ENCODE measurements at places on chromosomes 1 and 21.

DNA sequence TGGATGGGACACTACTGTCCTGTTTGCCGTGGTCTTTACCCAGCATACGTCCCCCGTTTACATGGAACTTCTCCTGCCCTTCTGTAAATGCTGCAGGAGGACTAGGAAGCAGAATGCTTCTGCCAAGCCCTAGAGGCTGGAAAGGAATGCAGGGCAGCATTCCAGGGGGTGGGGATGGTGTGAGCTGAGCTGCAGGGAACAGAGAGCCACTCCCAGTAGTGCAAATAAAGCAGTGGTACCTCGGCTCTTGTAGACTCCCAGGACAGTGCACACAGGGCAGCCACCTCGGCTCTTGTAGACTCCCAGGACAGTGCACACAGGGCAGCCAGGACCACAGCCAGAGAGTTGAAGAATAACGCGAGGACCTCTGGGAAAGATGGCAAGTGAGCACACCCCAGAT is 35.4 kb downstream of the PTPRU start:
- DNase-seq = no peak

DNA sequence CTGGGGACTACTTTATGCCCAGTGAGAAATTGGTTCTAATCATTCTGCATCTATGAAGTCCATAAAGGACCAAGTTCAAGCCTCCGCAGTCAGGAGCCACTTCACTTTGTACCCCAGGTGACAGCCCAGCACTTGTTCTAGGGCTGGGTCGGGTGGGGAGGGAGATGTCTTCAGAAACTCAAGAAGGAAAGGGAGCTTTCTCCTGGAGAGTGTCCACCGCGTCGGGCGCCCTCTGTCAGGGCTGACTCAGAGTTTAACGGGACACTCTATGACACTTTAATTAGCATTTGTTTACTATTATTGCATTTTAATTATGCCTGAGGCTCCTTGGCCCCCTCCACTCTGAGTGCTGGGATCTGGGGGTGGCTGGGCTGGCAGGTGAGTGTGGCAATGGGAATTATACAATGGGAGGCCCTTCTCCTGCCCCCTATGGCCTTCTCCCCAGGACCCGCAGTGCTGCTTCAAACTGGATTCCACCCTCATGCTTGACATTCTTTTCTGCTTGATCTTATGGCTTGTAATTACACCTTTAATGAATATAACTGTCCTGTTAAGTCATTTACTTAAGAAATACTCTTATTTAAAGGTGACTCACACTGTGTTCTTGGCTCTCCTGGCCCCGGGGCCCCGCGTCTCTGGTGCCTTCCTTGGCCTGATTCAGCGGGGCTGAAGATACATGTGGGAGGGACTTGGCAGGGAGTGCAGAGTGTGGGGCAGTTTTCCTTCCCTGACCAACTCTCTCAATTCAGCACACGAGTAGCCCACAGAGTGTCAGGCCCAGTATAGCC is 136.6 kb downstream of the PLXNA2 start:
- no peak for DNase-seq

DNA sequence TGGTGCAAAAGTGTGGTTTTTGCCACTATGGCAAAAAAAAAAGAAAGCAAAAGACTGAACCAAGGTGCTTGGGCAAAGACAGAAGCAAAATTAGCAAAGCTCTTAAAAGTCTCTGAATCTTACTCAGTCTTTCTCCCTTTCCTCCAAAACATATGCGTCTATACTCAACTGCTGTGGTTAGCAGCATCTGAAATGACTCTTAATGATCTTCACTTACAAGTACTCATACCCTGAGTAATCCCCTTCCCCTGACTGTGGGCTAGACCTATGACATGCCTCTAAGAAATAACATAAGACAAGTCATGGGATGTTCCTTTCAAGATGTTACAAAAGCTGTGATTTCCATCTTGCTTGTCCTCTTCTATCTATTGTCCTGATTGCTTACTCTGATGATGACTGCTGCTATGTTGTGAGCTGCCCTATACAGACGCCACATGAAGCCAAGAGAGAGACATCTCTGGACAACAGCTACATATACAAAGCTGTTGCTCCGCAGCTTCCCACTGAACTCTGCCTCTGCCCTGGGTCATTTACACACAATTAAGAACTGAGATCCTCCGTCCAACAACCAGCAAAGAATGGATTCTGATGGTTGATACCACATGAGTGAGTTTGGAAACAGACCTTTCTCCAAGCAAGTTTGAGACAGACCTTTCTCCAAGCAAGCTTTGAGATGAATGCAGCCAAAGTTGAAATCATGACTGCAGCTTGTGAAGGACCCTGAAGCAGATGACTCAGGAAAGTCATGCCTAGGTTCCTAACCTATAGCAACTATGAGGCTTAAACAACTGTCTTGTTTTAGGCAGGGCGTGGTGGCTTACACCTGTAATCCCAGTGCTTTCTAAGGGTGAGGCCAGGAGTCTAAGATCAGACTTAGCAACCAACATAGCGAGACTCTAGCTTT is 55.2 kb downstream of the PUM1 start:
- DNase-seq = no peak

- no peak for DNase-seq
These were observed 28.0 kb upstream of the SMPDL3B start for GRCh38 chr1:27906759-27907158.

- DNase-seq = no peak
These were observed 10.2 kb downstream of the MACF1 start for GRCh38 chr1:39214714-39214997.

DNA sequence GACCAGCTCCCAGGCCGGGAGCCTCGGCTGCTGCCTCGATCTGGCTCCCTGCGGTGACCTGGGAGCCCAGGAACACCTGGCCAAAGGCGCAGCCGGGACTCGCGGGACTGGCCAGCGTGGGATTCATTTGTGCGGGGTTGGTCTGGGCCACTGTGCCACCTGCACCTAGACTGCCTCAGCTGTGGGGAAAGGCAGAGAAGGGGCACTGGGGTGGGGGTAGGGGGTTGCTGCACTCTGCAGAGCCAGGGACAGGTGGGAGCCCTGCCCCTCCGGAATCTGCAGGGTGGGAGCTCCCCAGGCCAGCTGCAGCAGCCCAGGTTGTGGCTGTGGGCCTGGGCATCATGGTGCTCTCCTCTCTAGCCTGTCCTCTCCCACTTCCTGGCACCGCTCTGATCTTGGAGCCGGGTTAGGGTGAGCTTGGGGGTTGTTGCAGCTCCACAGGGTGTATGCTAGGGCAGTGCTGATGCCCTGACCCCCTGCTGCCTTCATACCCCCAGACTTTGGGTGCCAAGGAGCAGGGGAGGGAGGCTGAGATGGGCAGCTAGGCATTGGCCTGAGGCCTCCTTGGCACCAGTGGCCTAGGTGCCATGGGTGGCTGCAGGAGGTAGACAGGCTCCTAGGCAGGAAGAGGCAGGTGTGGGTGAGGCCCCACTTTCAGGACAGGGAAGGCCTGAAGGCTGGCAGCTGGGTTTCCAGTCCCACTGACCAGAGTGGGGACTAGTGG is 57.5 kb upstream of the ETV3 start:
- no peak for DNase-seq

DNA sequence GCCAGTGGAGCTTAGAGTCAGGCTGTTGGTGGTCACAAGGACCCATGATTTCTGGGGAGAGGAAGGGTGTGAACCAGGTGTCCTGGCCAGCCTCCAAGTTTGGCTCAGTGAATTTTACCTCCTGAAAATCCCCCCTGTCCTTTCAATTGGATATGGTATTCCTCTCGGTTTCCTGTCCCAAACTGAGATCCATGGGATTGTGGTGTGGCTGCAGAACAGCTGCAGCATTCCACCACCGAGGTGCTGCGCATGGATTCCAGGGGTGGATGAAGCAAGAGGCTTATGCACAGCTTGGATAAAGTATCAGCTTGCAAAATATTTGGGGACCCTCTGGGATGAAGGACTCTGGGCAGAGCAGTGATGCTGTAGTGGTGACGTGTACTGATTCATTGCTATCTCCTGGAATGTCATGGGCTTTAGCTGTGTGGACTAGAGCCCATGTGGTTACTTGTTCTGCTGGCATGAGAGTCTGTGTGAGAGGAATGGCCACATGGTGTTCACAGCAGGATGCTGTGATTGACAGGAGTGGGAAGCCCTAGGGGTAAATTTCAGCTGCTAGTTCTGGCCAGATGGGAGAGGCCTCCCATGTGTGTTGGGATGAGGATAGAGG is 148.7 kb upstream of the SPAG17 start:
- DNase-seq = no peak

DNA sequence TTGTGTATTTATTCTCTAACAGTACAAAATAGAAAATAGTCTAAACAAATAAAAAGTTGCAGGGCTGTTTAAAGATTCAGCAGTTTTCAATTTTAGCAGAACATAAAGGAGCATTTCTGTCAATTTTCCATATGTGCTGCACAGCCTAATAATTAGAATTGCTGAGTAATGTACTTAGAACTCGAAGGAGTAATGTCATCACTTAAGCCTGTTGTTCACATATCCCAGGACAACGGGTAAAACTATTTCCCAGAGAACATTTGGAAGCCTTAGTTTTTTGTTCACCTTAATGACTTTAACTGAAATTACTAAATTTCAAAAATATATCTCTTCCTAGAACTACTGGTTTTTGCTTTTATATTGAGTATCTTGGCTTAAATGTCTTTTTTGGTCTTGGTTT is 81.6 kb downstream of the ZP4 start:
- DNase-seq = no peak

DNA sequence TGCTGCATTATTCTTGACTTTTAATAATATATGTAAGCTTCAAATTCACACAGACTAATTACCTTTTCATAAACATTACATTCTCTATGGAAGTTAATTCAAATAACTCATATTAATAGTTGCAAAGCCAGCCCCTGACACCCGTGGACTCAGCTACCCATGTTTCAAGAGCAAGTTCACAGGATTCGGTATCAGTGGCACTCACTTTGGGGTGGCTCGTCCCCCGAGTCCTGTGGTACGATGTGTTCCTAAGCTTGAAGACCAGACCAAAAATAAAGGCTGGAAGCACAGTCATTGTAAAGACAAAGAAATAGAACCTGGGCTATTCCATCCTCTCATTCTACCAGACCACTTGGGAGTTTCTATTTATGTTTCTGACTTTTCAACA is 70.9 kb downstream of the ITPKB start:
- no peak for DNase-seq

DNA sequence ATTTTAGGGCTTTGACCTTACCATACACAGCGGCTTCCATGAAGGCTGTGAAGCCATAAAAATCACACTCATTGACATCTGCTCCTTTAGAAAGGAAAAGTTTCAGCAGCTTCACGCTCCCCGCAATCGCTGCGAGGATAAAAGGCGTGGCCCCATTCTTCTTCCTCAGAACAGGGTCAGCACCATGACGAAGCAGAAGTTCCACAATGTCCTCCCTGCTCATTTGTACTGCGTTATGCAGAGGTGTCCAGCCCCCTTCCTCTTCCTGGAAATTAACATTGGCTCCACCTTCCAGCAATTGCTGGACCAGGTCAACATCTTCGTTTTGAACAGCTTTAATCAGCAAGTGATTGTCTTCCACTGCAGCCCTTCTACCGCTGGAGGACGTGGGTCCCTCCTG is 2.7 kb downstream of the RNASEL start:
- DNase-seq = no peak

GRCh38 chr1:110520827-110521226 is 1.9 kb upstream of the KCNA10 start:
- no peak for DNase-seq

DNA sequence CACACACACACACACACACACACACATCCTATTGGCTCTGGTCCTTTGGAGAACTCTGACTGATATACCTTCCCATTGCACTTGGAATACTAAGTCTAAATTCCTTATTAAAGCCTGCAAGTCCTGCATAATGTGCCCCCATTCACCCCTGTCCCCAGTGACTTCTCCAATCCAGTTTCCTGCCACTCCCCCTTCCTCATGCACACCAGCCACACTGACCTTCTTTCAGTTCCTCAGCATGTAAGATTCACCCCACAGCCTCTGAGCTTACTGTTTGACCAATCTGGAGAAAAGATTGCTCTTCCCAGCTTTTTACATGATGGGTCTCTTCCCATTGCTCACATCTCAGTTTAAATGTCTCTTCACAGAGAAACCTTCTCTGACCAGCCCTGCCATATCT is 146.6 kb downstream of the TBX15 start:
- DNase-seq = no peak

DNA sequence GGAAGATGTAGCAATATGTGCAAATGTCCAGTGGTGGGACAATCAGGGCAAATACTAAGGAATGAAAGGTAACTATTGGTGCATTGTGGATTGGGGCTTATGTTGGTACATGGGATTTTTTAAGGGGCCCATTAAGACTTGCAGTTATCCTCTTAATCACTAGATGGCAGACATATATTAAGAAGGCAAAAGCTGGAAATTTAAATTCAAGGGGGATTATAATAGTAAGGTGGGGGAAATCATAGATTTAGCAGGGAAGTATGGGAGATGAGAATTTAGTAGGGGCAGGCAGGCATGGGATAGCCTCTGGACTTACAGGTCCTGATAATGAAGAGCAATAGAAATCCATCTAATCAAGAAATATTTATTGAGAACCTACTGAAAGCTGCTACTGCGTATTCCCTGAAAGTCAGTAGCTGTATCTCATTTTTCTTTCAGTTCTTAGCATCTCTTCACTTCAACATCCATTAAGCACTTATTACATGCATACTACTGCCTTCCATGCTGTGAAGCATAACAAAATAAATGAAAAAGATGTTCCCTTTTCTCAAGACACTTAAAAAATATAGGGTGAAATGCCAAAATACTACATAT is 251.8 kb downstream of the CRB1 start:
- no peak for DNase-seq

DNA sequence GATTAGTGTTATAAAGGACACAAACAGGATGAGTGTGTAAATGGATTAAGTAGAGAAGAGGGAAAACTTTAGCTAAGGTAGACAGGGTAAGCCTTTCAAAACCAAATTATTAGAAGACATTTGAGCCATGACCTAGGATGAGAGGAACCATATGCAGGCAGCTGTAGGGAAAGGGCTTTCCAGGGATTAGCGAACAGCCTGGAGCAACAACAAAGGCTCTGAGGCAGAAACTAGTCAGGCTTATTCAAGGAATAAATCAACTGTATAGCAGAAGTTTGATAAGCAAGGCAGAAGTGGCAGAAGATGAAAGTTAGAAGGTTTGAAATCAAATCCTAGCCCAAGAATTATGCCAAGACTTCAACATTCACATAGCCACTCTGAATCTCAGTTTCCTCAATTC is 21.3 kb downstream of the AIDA start:
- DNase-seq = no peak

- DNase-seq = no peak
These were observed 7.8 kb downstream of the IRF6 start for GRCh38 chr1:209797978-209798639.

- no peak for DNase-seq
These were observed at the start of gene PCP4 for GRCh38 chr21:39867198-39867650. Gene PCP4 (plus strand): TSS chr21:39867438. CDS start chr21:39867502, 64 bp downstream.

- no peak for DNase-seq
These were observed 205.8 kb upstream of the LYPLAL1 start for GRCh38 chr1:218967836-218968235.

GRCh38 chr1:206971029-206971655 is 882 bp upstream of the FCAMR start:
- DNase-seq = no peak

GRCh38 chr21:45049714-45050344 is 24.6 kb upstream of the ADARB1 start:
- no peak for DNase-seq

Measured in cortex of kidney (tissue), 1 donor.